ENCODE measurements at places on chromosomes 6 and 20. TPM values are rescaled to one million over a fixed set of nuclear protein-coding genes. Genes with fewer than 3 reads are reported as not detected.

DNA sequence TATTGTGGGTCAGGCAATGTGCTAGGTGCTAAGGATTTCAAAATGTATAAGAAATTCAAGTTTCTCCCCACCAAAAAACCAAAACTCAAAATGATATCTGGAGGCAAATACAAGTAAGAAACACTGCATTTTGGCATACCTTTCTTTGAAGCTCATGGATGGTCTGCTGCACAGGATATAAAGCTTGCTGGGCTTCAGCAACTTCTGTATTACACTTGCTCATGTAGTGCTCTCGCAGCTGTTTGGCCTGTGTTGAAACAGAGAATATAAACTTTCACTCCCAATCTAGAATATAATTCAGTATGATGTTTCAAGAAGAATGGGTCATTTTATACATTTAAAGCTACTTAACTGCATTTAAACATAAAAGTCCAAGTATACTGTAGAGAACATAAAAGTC is 39.6 kb downstream of the SHPRH start:
- DNase-seq: no peak

DNA sequence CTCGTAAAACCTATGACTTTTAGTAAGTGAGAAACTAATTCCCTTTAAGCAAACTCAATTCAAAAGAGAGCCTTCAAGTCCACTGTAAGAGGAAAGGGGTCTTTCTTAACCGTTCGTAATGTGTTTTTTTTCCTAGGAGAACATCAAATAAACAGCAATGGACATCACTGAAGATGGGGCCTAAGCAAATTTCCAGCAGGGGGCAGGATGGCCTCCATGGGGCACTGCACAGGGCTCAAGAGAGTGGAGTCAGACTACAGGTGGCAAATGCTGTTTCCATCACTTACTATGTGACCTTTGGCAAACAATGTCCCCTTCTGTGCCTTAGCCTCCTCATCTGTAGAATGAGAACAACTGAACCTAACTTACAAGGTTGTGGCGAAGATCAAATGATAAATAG is 88.7 kb downstream of the ARHGAP18 start:
- DNase-seq: no peak

- no peak for DNase-seq
Measured at GRCh38 chr6:30912746-30913520, 1.1 kb upstream of the VARS2 start.

- DNase-seq: no peak
Measured at GRCh38 chr20:19961293-19961692, 55.9 kb upstream of the NAA20 start.

DNA sequence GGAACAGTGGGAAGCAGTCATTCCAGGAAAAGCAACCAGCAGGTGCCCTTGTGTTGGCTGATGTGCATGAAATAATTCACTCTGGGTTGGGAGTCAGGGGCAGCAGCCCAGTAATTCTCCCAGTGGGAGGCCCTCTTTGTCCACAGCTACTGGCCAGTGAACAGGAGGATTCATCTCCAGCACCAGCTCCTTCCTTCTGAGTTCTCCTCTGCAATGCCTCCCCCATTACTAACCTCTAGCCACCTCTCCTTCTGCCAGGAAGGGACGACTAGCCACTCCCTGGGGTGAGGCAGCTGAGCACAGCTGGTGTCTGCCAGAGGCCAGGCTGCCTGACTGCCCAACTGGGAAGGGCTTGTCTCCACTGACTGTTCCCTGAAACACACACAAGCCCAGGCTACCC is 12.5 kb upstream of the R3HDML start:
- DNase-seq: no peak

The PTGIS gene
- total RNA-seq: 51.7 TPM

The C20orf141 gene
- total RNA-seq: not detected

The BPI gene
- total RNA-seq: 0.71 TPM

The SPATA25 gene
- total RNA-seq: 1.9 TPM

The WFDC5 gene
- total RNA-seq: not detected

The CPNE5 gene
- total RNA-seq: 80.9 TPM

The AAR2 gene
- total RNA-seq: 16.6 TPM
